Calu3 (cell line): ENCODE measurements at places on chromosomes 13 and 19.

- DNase-seq = no peak
These were observed 540.6 kb upstream of the MIR17HG start for GRCh38 chr13:90806892-90807291.

DNA sequence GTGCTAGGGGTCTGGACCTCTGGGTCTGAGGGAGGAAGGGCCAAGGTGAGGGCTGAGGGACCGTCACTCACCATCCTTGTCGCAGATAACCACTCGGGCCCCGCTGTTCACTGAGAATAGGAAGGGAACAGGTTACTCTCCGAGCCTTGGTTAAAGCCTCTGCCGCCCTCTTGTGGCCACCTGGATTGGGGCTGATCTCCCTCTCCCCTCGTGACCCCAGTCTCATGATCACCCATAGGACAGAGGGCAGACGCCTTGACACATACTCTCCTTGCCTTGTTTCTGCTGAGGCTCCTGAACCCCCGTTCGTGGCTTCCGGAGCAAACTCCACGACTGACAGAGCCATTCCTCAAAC lies 580 bp downstream of the HSD17B14 start:
- peak; percentile 94 for DNase-seq

- DNase-seq = no peak
These were observed 65.1 kb downstream of the KCNRG start for GRCh38 chr13:50080203-50080910.

DNA sequence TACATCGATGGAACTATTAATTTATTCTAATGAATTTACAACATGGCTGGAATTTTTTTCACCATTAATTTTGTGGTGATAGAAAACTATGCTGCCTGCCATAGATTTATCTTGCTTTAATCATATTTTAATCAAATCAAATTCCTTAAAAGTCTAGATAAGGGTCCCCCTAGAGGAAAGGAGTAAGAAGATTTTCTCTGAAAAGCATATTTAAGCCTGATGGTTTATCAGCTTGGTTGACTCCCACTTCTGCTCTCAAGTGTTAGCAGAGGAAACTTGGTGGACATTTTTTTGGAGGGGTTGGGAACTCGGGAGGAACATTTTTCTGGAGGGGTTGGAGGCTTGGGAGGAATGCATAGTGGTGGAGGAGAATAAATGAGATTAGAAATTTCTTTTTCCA lies 253.3 kb downstream of the KCNRG start:
- DNase-seq = no peak

- no peak for DNase-seq
These were observed 799.7 kb upstream of the SPRY2 start for GRCh38 chr13:81140675-81141074.

DNA sequence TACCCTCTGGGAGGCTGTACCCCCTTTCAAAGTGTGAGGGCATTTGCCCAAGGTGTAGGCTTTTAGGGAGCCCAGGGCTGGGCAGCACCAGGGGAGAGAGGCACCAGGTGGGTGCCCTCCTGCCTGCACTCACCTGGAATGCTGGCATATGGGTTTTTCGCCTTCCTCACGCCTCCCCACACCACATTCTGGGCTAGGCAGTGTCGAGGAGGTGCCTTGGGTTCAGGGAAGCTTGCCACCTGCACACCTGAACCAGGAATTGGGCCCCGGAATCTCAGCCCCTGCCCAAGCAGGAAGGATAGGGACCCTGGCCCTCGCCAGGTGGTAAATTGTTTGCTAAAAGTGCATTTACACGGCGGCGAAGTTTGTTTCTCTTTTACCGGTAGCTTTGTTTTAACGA lies 5.1 kb upstream of the TSHZ3 start:
- no peak for DNase-seq

GRCh38 chr13:39536274-39536673 lies 66.7 kb downstream of the LHFPL6 start:
- no peak for DNase-seq

DNA sequence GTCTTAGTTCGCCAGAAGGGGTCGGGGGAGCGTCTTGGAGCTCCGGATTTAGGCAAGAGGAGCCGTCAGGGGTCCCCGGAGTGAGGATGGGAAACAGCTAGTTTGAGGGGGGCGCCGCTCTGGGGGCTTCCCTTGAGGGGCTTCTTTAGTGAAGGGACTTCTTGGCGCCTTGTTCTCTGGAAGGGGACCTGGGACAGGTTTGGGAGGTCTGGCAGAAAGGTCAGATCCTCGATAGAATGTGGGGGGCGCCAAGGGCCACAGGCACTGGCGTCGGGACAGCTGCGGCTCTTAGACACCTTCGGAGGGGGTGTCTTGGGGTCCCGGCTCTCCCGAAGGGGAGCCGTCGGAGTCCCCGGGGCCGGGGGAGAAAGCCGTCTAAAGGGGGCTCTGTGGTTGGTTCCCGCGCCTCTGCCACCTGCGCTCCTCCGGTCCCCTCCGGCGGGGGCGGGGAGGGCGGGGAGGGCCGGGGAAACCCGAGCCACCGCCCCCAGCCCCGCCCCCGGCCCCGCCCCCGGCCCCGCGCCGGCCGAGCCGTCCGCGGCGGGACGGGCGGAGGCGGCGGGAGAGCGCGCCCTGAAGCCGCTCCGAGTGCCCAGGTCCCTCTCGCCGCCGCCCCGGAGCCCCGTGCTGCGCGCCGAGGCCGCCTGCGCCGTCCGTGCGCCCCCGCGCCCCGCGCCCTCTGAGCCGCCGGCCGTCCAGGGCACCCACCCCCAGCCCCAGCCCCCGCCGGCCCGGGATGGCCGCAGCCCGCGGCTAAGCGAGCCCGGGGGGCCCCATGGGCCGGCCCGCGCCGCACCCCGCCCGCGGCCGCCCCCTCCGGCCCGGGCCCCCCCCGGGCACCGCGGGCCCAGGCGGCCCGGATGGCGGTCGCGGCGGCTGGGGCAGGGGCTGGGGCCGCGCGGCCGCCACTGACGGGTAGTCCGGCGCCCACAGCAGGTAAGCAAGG lies at the start of gene NRTN:
Gene NRTN (plus strand): TSS at position 552 of the 946 bp plus-strand sequence. CDS start 19,099 bp downstream, outside the sequence.
- peak; percentile 47 for DNase-seq

- DNase-seq = no peak
These were observed 41.3 kb downstream of the ALOX5AP start for GRCh38 chr13:30776661-30777060.

DNA sequence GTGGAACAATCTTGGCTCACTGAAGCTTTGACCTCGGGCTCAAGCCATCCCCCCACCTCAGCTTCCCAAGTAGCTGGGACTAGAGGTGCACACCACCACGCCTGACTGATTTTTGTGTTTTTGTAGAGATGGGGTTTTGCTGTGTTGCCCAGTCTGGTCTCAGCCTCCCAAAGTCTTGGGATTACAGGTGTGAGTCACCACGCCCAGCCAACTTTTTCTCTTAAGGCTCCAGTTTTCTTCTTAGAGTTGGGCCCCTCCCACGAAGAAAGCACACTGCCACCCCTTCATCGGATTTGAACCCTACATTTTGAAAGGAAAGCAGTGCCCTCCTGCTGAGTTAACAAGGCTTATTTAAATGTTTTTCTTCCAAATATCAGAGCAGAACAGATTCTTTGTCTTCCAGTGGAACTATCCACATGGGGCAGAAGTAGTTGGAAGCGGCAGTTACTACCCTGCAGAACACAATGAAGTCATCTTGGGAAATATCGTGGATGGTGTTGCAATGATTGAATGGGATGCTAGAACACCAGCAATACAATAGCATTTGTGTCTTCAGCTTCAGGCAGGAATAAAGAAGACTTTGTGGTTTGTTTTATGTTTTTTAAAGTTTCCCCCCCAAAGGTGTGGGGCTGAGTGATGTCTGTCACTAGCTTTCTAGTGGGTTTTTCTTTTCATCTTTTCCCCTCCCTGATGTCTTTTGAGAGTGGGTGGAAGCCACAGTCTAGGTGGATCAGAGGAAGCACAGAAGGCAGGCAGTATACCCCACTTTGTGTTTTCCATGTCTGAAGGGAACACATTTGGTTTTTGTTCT lies 8.9 kb downstream of the ACTN4 start:
- DNase-seq = no peak

DNA sequence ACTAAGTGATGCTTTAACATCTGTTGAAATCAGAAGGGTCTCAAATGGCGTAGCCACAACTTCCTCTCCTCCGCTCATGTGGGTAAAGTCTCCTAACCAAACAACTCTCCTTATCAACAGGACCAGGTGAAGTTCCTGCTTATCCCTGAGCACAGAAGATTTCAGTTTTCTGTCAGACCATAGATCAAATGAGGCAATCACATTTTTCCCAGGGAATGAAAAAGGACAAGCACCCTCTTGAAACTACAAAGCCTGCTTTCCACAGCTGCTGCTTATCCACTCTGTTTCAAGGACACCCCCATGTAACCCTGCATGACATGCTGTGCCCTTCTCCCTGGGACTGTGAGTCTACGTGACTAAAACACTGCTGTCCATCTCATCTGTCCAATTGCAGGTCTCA lies 788.3 kb upstream of the SLITRK5 start:
- DNase-seq = no peak

DNA sequence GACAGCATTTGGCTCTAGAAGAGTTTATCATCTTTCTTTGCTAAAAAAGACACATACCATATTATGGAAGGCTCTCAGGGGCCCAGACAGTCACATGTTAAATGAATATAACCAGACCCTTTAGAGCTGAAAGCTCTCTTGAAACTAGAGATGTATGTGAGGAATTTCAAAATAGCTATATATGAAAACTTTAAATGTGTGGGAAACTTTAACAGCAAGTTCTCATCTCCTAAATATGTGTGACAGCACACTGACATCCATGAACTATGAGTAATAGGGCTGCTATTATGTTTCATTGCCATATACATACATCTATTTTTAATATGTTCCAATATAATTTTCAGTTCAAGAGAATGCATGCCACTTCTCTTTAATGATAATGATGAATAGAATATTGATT lies 509.5 kb downstream of the GPC6 start:
- no peak for DNase-seq

DNA sequence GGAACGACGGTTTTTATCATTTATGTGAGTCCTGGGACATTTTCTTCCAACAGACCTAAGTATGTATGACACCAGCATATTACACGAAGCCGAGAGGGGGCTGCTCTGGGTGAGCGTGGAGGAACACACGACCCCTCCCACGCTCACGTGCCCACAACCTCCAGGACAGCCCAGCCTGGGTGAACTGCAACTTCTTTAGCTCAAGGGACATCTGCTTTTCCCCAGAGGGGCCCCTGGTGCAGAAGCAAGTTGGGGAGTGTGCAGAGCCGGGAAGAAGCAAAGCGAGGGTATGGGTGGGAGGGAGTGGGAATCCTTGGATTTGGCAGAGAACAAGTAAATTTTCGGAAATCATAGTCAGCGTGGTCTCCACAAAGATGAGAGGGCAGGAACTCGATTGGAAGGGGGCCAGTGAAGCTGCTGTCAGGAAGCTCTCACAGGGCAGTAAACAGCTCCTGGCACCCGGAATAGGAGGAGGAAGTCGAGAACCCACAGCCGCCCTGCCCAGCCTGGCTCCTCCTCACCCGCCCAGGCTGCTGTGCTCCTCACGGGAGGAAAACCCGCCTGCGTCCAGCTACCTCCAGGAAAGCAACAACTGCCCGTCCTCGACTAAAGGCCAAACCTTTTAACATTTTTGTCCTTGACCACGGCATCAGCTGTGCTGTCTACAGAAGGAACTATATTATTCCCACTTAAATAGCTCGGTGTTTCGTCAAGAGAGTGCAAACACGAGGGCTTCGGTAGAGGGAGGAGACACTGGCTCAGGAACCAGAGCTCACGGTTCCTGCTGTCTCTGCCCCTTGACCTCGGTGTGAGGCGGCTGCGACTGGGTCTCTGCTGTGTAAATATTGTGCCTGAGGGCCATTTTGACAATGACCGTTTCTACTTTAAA lies 17.2 kb upstream of the CFAP97D2 start:
- no peak for DNase-seq
